ENCODE measurements at places on chromosomes 2 and 18. TPM values are rescaled to one million over a fixed set of nuclear protein-coding genes. Genes with fewer than 3 reads are reported as not detected.
A peak's percentile ranks its signal among the peaks of the same experiment; 100 is the strongest.

DNA sequence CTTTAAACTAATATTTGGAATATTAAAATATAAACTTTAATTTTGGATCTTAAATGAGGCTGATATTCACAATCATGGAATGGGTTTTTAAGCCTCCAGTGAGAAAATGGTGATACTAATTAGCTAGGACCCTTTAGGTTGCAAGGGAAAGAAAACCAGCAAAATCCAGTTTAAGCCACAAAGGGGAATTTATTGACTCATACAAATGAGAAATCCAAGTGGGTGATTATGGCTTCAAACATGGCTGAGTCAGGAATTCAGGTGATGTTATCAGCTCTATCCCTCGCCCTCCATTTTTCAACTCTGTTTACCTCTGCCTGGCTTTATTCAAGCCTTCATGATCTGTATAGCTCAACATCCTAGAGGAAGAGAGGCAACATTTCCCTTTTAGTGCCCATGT, 75.3 kb upstream of the DLX2 start:
- no peaks in the 10 kb centered on the region for H3K36me3 ChIP-seq
- peaks cover 17% of the 10 kb centered on the region for H3K4me1 ChIP-seq
- peaks cover 4% of the 10 kb centered on the region for H3K27me3 ChIP-seq

PSMA8 gene
- total RNA-seq = 0.27 TPM

DNA sequence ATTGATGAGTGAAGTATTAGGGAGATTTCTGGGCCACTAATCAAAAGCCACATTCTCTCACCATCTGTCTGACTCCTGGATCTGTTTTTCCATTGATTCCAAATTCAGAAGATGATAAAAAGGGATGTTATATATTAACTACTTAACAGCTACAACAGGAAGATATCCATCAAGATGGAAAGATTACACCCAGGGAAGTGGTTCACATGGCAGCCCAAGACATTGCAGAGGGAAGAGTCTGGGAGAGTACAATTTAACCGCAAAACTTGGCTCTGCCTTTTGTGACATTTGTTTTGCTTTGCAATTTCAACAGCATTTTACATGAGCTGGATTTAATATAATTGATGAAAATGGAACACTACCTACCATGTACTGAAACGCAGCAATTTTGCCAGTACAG, 22.5 kb upstream of the TCF4 start:
- H3K27ac ChIP-seq = no peak overlapping the region
- no peaks in the 10 kb centered on the region for H3K27me3 ChIP-seq
- no peaks in the 10 kb centered on the region for H3K4me1 ChIP-seq
- no peaks in the 10 kb centered on the region for H3K36me3 ChIP-seq

PDCD1 gene
- total RNA-seq = 11.4 TPM

DNA sequence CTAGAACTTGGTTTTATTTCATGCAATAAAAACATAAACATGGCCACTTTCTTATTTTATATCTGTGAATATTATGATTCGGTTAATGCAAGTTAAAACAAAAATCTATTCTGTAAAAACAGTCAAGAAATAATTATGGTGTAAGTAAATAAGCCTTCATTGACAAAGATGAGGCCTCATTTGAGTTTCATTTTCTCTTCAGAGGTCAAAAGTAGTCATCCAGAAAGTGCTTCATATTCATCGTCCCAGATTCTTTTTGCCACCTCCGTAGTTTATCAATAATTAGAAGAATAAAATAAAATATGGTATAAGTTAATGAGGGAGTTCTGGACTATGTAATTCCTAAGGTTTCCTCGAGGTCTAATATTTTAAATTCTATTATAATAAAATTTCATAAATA, 19.4 kb upstream of the HNRNPA3 start:
- no peaks in the 10 kb centered on the region for H3K4me1 ChIP-seq
- H3K27me3 ChIP-seq = no peaks in the 10 kb centered on the region
- DNase-seq = no peak
- no peaks in the 10 kb centered on the region for H3K36me3 ChIP-seq
- no peak overlapping the region for H3K4me3 ChIP-seq
- H3K27ac ChIP-seq = no peak overlapping the region

GKN2 gene
- not detected for total RNA-seq

GRCh38 chr18:44805176-44805575, 124.5 kb downstream of the SETBP1 start:
- DNase-seq = no peak
- no peaks in the 10 kb centered on the region for H3K4me1 ChIP-seq

REG3A gene
- not detected for total RNA-seq

ACMSD gene
- total RNA-seq = not detected

DNA sequence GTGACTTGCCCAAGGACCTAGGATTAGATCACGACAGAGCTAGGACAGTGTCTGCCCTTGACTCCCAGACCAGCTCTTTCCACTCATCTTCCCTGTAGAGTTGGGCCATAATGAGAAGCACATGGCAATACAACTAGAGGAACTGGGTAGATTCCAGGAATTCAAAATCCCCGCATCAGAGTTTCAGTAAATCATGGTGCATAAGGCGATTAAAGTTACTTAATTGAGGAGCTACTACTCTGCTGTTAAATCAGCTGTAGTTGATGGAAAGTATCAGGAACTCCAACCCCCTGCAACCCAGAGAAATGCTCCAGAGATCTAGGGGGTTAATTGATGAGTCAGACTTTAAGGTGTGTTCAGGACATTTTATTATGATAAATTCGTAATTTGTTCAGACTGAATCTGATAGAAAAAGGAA, 5.7 kb downstream of the ANTXR1 start:
- H3K4me3 ChIP-seq = no peak overlapping the region
- no peaks in the 10 kb centered on the region for H3K36me3 ChIP-seq

UGT1A4 gene
- total RNA-seq = not detected

DNA sequence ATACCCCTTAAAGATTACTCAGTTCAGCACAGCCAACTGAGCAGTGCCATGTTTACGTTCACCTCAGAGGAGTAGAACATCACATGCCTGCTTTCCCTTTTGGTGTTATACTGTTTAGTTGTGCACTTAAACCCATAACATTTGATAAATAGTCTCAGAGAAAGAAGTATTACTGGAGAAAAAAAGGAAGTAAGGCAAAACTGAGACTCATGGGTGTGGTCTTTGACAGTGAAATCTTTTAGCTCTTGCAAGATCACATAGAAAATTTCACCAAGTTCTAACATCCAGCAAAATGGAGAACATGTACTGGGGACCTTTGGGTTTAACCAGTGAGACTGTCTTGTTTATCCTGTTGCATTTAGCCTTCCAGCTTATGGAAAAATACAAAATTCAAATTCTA, 5.6 kb downstream of the TANK start:
- no peak overlapping the region for H3K4me3 ChIP-seq
- peaks cover 24% of the 10 kb centered on the region for H3K36me3 ChIP-seq
- DNase-seq = no peak
- no peak overlapping the region for H3K27ac ChIP-seq
- H3K4me1 ChIP-seq = peaks cover 23% of the 10 kb centered on the region

- H3K27ac ChIP-seq = no peak overlapping the region
- H3K36me3 ChIP-seq = no peaks in the 10 kb centered on the region
- H3K4me1 ChIP-seq = no peaks in the 10 kb centered on the region
- H3K4me3 ChIP-seq = no peak overlapping the region
- no peak for DNase-seq
These were observed 167.1 kb upstream of the KYNU start for GRCh38 chr2:142710336-142710735.

ARHGAP15 gene
- 158 TPM for total RNA-seq

DNA sequence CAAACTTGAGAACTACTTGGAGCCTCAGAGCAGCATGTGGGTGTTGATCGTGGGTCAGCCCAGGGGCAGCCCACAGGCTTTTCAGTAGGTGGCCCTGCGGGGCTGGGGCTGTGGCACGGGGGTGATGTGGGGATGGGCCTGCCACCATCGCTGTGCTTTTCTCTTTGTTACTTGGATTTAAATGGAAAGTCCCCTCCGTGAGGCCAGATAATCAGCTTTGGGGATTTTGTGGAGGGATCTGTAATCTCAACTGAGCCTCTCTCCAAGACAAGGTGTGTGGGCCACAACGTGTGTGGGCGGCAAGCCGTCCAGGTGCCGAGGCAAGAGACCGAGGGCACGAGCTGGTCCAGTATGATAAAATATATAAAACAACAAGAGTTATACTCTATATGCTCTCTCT, 16.7 kb downstream of the COLEC11 start:
- DNase-seq = no peak
- no peak overlapping the region for H3K4me3 ChIP-seq
- peaks cover 4% of the 10 kb centered on the region for H3K4me1 ChIP-seq
- H3K36me3 ChIP-seq = no peaks in the 10 kb centered on the region
- H3K27ac ChIP-seq = no peak overlapping the region

POLR1A gene
- 13.1 TPM for total RNA-seq

GRCh38 chr18:72783530-72783929, 84.3 kb downstream of the NETO1 start:
- no peaks in the 10 kb centered on the region for H3K27me3 ChIP-seq
- no peak overlapping the region for H3K4me3 ChIP-seq
- no peak overlapping the region for H3K27ac ChIP-seq

CLEC4F gene
- total RNA-seq = not detected

PKDCC gene
- not detected for total RNA-seq

DNA sequence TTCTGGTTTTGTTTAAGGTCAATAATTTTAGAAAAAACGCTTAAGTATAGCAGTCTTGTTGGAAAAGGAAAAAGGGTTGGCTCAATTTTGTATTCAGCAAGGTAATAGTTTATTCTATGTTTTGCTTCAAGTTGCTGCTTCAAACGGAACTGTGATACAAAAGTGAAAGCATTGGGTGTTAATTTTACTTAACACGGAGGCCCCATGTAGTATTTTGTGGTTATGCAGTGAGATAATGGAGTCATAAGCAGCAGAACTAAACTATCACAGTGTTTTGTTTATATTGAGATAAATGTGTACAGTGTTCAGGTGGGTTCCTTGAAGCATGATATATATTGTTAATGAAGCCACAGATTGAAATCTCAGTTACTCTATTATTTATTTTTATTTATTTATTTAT, 67.0 kb upstream of the LYPD6B start:
- H3K4me1 ChIP-seq = no peaks in the 10 kb centered on the region
- no peak for DNase-seq
- peaks cover 4% of the 10 kb centered on the region for H3K36me3 ChIP-seq
- H3K27me3 ChIP-seq = no peaks in the 10 kb centered on the region

DNA sequence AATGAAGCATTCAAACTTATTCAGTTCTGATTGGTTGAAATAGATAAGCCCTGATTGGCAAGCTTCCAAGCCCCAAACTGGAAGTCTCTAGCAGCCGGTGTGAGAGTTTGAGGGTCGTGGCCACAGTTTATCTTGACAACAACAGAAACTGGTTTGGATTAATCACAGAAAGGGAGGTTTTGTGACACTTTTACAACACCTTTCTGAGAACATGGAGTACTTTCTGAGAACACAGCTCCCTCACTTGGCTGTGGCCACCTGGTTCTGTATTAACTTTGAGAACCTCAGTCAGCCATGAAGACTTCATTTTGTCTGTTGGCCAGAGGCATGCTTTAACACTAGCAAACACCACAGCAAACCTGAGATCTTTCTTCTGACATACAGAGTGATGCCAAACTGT, 280.7 kb upstream of the VWC2L start:
- H3K36me3 ChIP-seq = no peaks in the 10 kb centered on the region
- no peak overlapping the region for H3K27ac ChIP-seq
- no peak for DNase-seq
- H3K4me3 ChIP-seq = no peak overlapping the region
- H3K27me3 ChIP-seq = no peaks in the 10 kb centered on the region

- DNase-seq = no peak
- no peaks in the 10 kb centered on the region for H3K27me3 ChIP-seq
- no peak overlapping the region for H3K4me3 ChIP-seq
- no peak overlapping the region for H3K27ac ChIP-seq
- no peaks in the 10 kb centered on the region for H3K4me1 ChIP-seq
- no peaks in the 10 kb centered on the region for H3K36me3 ChIP-seq
These were observed 20.5 kb upstream of the SLC40A1 start for GRCh38 chr2:189601043-189601442.

DNA sequence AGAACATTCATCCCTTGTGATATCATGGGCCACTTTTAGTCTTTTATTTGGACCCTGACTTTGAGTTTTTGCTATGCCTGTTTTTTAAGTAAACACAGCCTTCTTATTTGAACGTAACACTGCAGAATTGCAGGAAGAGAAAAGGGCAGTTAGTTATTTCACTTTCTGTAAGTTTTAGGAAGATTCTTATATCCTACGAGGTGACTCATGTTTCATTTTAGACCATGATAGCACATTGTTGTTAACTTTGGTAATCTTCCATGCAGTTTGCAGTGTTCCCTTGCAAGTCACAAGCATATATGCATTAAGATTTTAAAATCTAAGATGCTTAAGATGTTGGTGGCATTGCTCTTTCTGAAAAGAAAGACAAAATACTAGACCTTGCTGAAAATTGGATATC, 128.6 kb upstream of the EPC2 start:
- H3K27ac ChIP-seq = no peak overlapping the region
- no peak overlapping the region for H3K4me3 ChIP-seq
- peaks cover 5% of the 10 kb centered on the region for H3K4me1 ChIP-seq
- no peak for DNase-seq
- H3K36me3 ChIP-seq = no peaks in the 10 kb centered on the region

SERPINB13 gene
- total RNA-seq = not detected

- no peak for DNase-seq
- H3K27me3 ChIP-seq = no peaks in the 10 kb centered on the region
- H3K4me1 ChIP-seq = no peaks in the 10 kb centered on the region
- H3K4me3 ChIP-seq = no peak overlapping the region
These were observed 45.5 kb downstream of the TMEM37 start for GRCh38 chr2:119477113-119477505.

TMBIM1 gene
- 99.2 TPM for total RNA-seq

GRCh38 chr18:3998698-3999333, 456.3 kb downstream of the DLGAP1 start:
- no peak for DNase-seq
- no peaks in the 10 kb centered on the region for H3K4me1 ChIP-seq
- no peak overlapping the region for H3K27ac ChIP-seq
- no peak overlapping the region for H3K4me3 ChIP-seq

GRCh38 chr2:112154246-112155117, 16.3 kb downstream of the FBLN7 start:
- H3K4me3 ChIP-seq = no peak overlapping the region
- H3K4me1 ChIP-seq = peaks cover 33% of the 10 kb centered on the region
- peak overlapping the region; percentile 48 for H3K27ac ChIP-seq
- peak; percentile 57 for DNase-seq
- no peaks in the 10 kb centered on the region for H3K27me3 ChIP-seq

ZC3H15 gene
- total RNA-seq = 124 TPM

GAD1 gene
- total RNA-seq = not detected

STPG4 gene
- not detected for total RNA-seq

TFCP2L1 gene
- total RNA-seq = 0.30 TPM

- no peak for DNase-seq
- H3K27ac ChIP-seq = no peak overlapping the region
- no peaks in the 10 kb centered on the region for H3K4me1 ChIP-seq
- H3K4me3 ChIP-seq = no peak overlapping the region
- no peaks in the 10 kb centered on the region for H3K27me3 ChIP-seq
- H3K36me3 ChIP-seq = no peaks in the 10 kb centered on the region
These were observed 443.9 kb upstream of the ZNF804A start for GRCh38 chr2:184154438-184154837.

GRCh38 chr2:44955593-44956392, 14.3 kb downstream of the SIX3 start:
- peaks cover 57% of the 10 kb centered on the region for H3K27me3 ChIP-seq
- DNase-seq = peak; percentile 62
- H3K4me1 ChIP-seq = peaks cover 23% of the 10 kb centered on the region
- H3K4me3 ChIP-seq = no peak overlapping the region

GRCh38 chr2:67455219-67456142, 58.3 kb downstream of the ETAA1 start:
- no peaks in the 10 kb centered on the region for H3K27me3 ChIP-seq
- H3K27ac ChIP-seq = no peak overlapping the region
- no peak for DNase-seq
- no peak overlapping the region for H3K4me3 ChIP-seq
- no peaks in the 10 kb centered on the region for H3K4me1 ChIP-seq
